ENCODE measurements at places on chromosomes 12 and 14.

DNA sequence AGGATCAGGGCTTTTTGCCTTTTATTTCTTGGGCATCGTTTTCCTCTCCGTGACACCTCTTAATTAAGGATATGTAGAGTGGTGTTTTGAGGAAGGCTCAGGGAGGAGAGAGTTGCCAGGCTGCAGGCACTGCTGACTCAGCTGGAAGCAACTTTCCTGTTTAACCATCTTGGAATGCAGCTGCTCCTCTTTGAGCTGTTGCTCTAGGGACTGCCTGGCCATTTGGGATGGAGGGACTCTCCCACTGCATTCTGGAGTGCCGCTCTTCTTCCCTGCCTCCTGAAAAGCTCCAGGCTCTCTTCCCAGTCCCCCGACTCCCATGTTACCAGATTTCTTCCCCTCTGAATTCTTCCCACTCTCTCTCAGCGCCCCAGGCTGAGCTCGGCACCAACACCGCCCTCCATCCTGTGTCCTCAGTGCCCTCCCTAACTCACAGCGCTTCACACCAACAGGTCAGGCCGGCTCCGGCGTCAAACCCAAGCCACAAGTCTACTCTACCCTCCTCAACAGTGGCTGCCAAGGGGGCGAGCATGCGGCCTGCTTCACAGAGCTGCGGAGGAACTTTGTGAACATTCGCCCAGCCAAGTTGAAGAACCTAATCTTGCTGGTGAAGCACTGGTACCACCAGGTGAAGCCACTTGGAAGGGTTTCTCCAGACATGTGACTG lies 5.9 kb downstream of the OAS3 start:
- peaks cover 3% of the 10 kb centered on the region for H3K4me1 ChIP-seq
- no peaks in the 10 kb centered on the region for H3K36me3 ChIP-seq
- H3K27me3 ChIP-seq = no peaks in the 10 kb centered on the region
- H3K27ac ChIP-seq = no peak overlapping the region
- DNase-seq = no peak

DNA sequence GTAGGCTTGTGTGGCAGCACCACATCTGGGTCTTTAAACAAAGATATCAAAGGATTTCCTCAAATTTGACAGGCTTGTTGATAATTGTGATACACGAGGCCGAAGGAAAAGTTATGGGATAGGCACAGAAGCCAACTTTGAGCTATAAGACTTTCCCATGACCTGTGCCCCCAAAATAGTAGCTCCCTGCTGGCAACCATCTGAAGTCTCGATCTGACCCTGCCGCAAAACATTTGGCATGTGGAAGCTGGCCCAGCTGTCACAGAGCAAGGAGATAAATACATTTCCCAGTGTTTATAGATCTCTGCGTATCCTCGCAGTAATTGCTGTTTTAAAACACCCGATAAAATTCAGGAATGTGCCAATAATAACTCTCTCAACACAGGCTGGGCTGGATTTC lies 26.4 kb upstream of the RGS6 start:
- H3K27me3 ChIP-seq = no peaks in the 10 kb centered on the region
- no peaks in the 10 kb centered on the region for H3K36me3 ChIP-seq
- DNase-seq = no peak
- H3K4me1 ChIP-seq = no peaks in the 10 kb centered on the region
- no peak overlapping the region for H3K4me3 ChIP-seq

DNA sequence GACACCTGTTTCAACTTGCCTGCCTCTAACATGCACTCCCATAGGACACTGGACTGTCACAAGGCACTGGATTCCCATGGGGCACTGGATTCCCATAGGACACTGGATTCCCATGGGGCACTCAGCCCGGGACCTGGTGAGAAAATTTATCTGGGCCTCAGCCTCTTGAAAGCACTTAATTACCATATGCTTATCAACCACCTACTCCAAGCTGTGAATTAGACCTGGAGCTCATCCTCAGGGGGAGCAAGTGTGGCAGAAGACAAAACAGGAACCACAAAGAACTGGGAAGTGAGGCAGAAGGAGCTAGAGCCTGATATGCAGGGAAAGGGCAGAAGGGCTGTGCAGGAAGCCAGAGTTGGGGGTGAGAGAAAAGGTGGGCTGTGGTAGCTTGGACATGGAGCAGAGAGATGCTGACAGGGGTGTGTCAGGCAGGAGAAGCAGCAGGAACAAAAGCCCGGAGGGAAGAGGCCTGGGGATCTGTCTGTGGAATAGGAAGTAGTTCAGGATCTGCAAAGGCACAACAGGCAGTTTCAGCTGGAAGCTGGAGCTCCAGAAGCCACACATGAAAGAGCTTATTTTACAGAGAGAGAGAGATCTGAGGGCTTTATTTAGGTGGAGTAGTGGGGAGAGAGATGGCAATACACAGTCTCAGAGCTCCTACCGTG lies 3.1 kb downstream of the KRT82 start:
- H3K4me3 ChIP-seq = no peak overlapping the region
- H3K4me1 ChIP-seq = no peaks in the 10 kb centered on the region
- H3K27ac ChIP-seq = no peak overlapping the region
- no peak for DNase-seq

DNA sequence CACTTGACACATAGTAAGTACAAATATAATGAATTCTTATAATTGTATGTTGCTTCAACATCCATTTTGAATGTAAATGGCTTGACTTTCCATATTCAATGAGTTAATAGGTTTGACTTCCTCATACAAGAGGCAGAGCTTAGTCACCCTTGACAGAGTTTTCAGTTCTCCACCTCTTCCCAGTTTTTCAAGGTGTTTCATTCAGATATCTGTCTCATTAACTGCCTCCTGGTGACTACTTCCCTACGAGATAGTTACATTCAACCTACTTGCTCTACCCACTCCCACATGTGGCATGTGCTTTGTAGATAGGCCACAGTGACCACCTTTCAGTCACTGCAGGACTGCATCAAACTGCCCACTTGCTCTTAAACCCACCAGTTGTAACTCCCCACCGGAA lies 60.0 kb downstream of the MYF5 start:
- peak overlapping the region; percentile 91 for H3K27ac ChIP-seq
- H3K4me1 ChIP-seq = no peaks in the 10 kb centered on the region
- H3K27me3 ChIP-seq = no peaks in the 10 kb centered on the region
- H3K36me3 ChIP-seq = no peaks in the 10 kb centered on the region
- H3K4me3 ChIP-seq = no peak overlapping the region

DNA sequence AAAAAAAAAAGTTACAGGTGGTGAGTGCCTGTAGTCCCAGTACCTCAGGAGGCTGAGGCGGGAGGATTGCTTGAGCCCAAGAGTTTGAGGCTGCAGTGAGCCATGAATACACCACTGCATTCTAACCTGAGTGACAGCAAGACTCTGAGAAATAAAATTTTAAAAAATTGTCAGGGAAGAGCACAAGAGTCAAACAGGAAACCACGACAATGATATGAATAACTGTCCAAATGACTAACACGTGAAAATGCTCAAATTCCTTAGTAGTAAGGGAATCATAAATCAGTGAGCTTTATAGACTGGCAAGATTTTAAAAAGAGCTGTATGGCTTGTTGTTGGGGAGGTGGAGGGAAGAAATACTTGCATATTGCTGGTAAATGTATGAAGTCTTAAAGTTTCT lies 12.9 kb upstream of the ASPG start:
- H3K27me3 ChIP-seq = no peaks in the 10 kb centered on the region
- no peaks in the 10 kb centered on the region for H3K4me1 ChIP-seq
- no peaks in the 10 kb centered on the region for H3K36me3 ChIP-seq
- no peak overlapping the region for H3K27ac ChIP-seq
- DNase-seq = no peak

DNA sequence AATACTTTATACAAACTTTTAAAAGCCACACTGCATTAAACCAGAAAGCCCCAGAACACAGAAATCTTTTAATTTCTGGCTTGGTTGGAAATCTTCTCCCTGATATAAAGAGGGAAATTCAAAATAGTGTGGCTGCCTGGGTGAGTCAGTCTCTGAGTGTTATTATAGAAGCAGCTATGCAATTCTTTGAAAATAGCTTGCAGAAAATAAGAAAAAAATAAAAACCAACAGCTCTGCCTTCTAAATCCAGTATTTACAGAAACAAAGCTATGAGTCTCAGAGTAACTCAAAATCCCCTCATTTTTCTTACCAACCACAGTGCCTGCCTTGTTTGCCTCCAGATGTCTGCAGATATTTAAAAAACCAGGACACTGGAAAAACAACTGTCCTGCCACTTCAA lies 68.6 kb upstream of the FERMT2 start:
- H3K36me3 ChIP-seq = no peaks in the 10 kb centered on the region
- no peaks in the 10 kb centered on the region for H3K4me1 ChIP-seq
- DNase-seq = no peak
- no peak overlapping the region for H3K4me3 ChIP-seq
- no peak overlapping the region for H3K27ac ChIP-seq
- H3K27me3 ChIP-seq = no peaks in the 10 kb centered on the region

DNA sequence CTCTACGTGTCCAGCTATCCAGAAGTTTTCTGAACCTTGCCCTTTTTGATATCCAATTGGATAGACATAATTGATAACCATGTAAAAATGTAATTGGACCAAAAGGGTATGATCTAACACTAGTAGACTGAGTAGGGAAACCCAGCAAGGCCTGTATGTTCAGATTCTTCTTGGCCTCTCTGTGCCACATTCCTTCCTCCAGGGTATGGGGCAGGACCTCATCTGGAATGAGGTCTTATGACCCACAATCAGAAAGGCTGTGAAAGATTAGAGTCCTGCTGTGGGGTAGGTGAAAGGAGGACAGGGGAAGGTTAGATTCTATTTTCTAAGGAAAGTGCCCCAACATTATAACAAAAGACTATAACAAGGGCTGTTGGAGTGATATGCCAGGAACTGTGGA lies 51.3 kb upstream of the A2ML1 start:
- no peaks in the 10 kb centered on the region for H3K27me3 ChIP-seq
- H3K36me3 ChIP-seq = no peaks in the 10 kb centered on the region
- no peak overlapping the region for H3K27ac ChIP-seq
- no peak for DNase-seq
- H3K4me3 ChIP-seq = no peak overlapping the region

- DNase-seq = no peak
- H3K27ac ChIP-seq = no peak overlapping the region
- no peaks in the 10 kb centered on the region for H3K36me3 ChIP-seq
Observed at GRCh38 chr14:105084741-105085571, 19.7 kb upstream of the GPR132 start.

- no peaks in the 10 kb centered on the region for H3K4me1 ChIP-seq
- DNase-seq = no peak
- no peak overlapping the region for H3K4me3 ChIP-seq
- H3K27me3 ChIP-seq = no peaks in the 10 kb centered on the region
Observed at GRCh38 chr12:44771485-44772021, 104.6 kb downstream of the NELL2 start.

DNA sequence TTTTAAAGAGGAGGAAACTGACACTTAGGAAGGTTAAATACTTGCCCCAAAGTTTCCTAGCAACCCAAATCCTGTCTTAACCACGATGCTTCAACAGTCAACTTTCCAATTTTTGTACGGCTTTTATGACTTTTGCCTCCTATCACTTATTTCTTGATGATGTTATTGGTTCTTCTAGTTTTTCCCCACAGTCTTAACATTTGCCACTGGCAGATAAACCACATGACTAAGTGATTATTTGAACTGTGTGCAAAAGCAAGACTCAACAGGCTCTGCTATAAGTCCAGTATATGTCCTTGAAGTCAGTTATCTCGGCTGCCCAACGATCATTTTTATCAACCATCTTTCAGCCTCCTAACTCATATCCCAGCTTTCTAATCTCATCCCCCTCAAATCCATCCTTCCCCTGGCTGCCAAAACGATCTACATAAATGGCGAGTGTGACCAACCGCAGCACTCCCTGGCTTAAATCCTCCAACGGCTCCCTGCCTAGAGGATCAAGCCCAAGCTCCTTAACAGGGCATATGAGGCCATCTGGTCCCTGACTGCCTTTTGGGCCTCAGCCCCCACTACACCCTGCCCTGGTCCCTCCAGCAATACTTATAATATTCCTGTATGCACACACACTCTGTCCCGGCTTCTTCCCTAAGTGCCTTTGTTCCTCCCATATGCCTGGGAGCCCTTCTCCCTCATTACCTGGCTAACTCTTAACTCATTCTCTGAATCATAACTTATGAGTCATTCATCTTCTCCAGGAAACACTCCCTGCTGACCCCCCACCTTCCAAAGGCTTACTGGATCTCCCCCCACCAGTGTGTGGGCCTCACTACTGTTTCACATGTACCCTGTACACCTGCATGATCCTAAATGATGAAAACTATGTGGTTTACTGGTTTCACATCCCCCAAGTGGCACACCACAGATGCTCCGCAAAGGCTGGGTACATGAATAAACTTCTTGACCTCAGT lies 8.8 kb downstream of the VPS37B start:
- H3K27ac ChIP-seq = peak overlapping the region; percentile 98
- no peak overlapping the region for H3K4me3 ChIP-seq
- H3K36me3 ChIP-seq = no peaks in the 10 kb centered on the region
- no peaks in the 10 kb centered on the region for H3K27me3 ChIP-seq
- peaks cover 6% of the 10 kb centered on the region for H3K4me1 ChIP-seq

GRCh38 chr12:45731190-45731775 lies 1.8 kb downstream of the ARID2 start:
- no peak for DNase-seq
- H3K27me3 ChIP-seq = no peaks in the 10 kb centered on the region
- peak overlapping the region; percentile 99 for H3K27ac ChIP-seq
- H3K4me3 ChIP-seq = peak overlapping the region; percentile 81
- no peaks in the 10 kb centered on the region for H3K36me3 ChIP-seq

DNA sequence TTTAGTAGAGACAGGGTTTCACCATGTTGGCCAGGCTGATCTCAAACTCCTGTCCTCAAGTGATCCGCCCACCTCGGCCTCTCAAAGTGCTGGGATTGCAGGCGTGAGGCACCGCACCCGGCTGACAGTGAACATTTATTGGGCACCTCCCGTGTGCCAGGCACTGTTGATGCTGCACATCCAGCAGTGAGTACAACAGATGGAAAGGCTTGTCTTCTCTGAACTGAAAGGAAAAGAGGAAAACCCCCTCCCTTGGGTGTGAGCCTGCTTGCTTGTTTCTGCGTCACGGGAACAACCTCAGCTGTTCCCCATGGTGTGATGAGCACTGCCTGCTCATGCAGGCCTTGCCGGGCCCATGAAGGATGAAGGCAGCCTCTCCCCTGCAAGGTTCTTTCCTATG lies 39.5 kb downstream of the DGLUCY start:
- H3K27ac ChIP-seq = no peak overlapping the region
- no peak overlapping the region for H3K4me3 ChIP-seq
- DNase-seq = no peak
- no peaks in the 10 kb centered on the region for H3K36me3 ChIP-seq
- peaks cover 8% of the 10 kb centered on the region for H3K4me1 ChIP-seq

GRCh38 chr12:91630596-91631293 lies 448.1 kb upstream of the DCN start:
- H3K27me3 ChIP-seq = no peaks in the 10 kb centered on the region
- DNase-seq = no peak
- H3K36me3 ChIP-seq = no peaks in the 10 kb centered on the region
- H3K4me3 ChIP-seq = no peak overlapping the region
